ENCODE measurements at places on chromosomes 16 and 17.

DNA sequence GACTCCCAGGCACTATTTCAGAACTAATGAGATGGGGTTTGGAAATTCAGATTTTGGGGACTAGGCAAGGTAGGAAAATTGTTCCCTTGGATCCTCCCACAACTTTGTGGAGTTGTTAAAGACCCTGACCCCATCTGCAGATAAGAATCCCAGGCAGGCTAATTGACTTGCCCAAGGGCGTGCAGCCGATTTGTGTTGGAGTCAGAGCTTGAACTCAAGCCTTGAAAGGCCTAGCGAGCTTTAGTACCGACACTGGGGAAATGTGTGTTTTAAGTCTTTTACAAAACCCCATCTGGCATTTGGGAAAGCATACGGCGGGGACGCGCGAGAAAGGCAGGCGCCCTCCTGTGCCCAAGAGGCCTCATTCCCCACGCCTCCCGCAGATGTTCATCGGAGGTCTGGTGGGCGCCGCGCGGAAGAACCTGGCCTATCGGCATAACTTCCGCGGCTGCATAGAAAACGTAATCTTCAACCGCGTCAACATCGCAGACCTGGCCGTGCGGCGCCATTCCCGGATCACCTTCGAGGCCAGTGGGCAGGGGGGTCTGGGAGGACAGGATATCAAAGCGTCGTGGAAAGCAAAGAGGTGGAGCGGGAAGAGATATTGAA lies 4.3 kb downstream of the CNTNAP1 start:
- no peak for DNase-seq

DNA sequence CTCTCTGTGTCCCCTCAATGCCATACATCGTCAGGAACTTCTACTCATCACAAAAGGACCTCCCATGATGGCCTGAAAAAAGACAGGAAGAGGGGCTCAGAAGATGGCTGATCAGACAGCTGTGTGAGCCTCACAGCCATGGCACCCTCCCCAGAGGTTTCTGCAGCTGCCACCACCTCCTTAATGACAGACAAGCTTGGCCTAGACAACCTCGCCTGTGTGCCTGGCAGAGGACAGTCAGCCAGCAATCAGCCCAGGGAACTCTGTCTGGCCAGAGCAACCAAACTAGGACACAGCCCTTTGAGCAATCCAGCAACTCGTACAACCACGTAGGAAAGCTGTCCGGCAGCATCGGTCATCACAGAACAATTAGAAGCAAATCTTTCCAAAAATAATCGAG lies 54.2 kb upstream of the MED9 start:
- DNase-seq: no peak

- DNase-seq: peak; percentile 44
These were observed at the start of gene SPECC1 for GRCh38 chr17:20009302-20010098. Gene SPECC1 (plus strand): TSS chr17:20009359. CDS start chr17:20096652, 87,293 bp downstream.

DNA sequence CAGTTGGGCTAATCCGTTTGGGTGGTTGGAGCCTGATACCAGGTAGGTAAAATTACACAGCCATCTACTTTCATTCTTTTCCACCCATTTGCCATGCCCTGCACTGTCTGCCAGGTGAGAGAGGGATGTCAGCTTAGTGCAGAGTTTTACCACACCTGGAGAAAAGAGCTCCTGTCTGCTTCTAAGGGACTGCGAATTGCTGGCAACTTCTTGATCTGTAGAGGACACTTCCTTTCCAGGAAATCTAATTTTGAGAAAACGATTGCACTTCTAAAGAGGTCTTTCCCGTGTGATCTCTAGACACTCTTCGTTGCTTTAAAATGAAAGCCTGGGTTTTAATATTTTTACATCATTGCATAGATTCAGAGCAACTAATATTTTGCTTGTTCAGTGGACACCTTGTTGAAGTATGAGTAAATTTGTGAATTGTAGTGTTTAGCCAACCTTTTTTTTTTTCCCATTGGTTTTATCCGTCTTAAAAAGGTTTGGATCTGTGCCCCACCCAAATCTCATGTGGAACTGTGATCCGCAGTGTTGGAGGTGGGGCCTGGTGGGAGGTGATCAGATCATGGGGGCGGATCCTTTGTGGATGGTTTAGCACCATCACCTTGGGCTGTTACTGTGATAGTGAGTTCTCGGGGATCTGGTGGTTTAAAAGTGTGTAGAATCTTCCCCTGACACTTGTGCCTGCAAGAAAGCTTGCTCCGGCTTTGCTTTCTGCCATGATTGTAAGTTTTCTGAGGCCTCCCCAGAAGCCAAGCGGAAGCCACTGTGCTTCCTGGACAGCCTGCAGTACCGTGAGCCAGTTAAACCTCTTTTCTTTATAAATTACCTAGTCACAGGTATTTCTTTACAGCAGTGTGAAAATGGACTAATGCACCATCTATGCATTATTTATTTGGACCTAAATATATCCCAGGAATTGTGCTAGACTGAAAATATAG lies 104.6 kb downstream of the PRKCA start:
- no peak for DNase-seq

GRCh38 chr16:23852794-23853562 lies 17.2 kb downstream of the PRKCB start:
- no peak for DNase-seq

DNA sequence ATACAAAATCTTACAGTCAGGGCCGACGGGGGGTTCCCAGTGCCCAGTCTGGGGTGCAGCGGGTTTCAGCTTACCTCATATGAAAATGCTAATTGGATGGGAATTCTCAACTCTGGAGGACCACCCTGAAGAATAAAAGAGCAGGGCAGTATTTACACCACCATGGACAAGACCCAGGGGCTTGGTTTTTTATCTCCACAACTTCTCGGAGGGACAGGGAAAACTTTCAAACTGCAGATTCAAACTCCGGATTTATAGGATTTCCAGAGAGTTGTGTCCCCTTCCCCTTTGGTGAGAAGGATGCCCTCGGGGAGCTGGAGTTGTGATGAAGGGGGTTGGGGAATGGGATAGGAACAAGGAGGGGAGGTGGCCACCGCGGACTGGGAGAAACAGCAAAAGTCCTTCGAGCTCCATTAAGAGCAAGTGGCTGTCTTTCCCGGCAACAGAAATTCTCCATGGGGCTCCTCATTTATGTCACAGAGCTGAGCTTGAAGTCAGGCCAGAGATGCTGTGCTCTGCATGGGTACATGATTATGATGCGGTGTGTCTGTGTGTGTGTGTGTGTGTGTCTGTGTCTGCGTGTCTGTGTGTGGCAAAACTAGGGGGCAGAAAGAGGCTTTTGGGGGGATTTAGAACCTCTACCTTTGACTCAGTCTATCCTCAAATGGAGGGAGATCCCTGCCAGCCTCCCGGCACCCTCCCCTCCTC lies 15.7 kb downstream of the FOXL1 start:
- DNase-seq: no peak

DNA sequence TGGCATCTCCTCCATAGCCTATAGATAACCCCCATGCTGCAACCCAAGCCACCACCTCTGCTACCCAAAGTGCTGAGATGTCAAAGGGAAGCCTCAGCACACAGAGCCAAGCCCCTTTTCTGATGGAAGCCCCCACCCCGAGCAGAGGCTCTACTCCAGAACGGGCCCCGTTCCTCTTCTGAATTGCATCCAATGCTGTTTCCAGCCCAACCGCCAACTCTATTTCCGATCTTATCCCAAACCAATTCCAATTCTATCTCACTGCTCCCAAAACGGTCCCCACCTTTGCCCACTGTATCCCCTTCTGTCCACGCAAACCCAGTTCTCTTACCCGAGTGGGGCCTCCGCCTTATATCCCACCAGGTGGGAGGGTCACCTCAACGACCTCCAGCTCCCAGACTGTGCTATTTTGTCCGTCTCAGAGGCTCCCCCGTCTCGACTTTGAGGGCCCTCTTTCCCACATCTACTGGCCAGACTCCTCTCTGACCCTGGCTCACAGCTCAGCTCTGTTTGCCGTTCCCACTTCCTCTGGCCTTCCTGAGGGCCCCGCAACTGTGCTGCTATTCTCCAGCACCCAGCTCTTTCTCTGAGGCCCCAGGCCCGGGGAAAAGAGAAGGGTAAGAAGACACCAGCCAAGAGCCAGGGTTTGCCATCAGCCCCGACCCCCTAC lies 487 bp downstream of the SRL start:
- no peak for DNase-seq

DNA sequence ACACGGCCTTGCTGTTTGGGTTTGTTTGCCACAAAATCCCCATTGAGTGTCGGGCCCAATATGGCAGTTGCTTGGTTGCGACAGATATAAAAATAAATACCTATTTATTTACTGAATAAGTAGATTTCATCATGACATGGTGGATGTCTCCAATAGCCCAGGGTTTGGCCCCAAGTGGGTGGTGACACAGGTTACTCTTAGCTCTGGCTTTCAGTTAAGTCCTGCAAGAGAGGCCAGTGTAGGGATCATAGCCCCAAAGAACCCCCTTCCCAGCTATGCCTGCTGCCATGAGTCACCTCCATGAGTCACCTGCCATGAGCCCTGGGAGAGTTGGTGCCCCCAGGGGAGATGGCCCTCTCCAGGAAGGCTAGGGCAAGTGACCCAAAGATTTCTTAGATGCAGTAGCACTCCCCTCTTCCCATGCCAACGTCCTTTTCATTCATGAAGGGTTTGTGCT lies 78.7 kb upstream of the LGALS9 start:
- no peak for DNase-seq

GRCh38 chr17:4135489-4135888 lies 7.3 kb downstream of the ZZEF1 start:
- DNase-seq: no peak

DNA sequence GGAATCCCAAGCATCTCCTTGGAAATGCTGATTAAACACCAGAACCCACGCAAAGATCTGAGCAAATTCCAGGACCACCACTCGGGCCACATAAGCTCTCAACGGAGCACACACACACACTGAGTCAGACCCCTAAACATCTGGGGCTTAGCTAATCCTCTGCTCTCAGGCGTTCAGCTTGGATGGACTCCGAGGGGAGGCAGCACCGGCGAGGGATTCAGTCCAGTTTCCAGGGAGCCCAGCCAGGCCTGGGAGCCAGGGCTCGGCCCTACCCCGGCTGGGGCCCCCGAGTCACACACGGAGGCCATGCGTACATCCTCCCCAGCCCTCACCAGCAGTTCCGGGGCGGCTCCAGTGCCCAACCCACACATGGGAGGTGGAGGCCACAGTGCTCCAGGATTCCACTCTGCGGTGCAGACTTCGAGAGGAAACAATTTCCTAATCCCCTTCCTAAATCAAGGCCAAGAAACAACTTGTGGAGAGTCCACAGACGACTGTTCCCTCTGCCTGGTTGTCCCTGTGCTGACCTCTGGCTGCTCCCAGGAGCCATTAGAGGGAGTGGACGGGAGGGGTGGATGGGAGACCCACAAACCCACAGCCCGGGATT lies 70.5 kb downstream of the GAS7 start:
- DNase-seq: peak; percentile 51

Measured in nucleus accumbens (tissue), 56 donors.